ENCODE measurements at places on chromosomes 5 and 9. TPM values are rescaled to one million over a fixed set of nuclear protein-coding genes. Genes with fewer than 3 reads are reported as not detected.
A peak's percentile ranks its signal among the peaks of the same experiment; 100 is the strongest.

The HAVCR2 gene
- total RNA-seq: 9.6 TPM

The GABRG2 gene
- total RNA-seq: not detected

The PCDHB14 gene
- 9.4 TPM for total RNA-seq

The LCN12 gene
- 10.0 TPM for total RNA-seq

The CTSV gene
- total RNA-seq: 2.5 TPM

The NEUROG1 gene
- not detected for total RNA-seq

The AHRR gene
- 3.5 TPM for total RNA-seq

The MAMDC4 gene
- total RNA-seq: 38.6 TPM

The FGF1 gene
- 0.98 TPM for total RNA-seq

DNA sequence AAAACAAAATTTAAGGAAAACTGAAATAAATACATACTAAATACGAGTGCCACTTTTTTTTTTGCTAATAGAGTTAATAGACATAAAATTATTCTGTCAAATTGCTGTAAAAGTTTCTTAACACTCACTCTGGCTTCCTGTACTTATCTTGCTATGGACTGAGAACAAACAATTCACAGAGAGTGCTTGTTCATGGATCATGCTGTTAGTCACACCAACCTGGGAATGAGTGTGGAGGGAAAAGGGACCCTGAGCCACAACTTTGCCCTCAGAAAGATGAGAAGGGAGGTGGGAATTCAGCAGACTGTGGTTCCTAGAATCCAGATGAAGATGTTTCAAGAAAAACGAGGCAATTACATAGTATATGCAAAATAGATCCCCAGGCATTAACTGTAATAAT is 246.9 kb downstream of the FBXL7 start:
- DNase-seq: no peak

- no peak for DNase-seq
These were observed 78.0 kb downstream of the PTPRD start for GRCh38 chr9:10534850-10535249.

DNA sequence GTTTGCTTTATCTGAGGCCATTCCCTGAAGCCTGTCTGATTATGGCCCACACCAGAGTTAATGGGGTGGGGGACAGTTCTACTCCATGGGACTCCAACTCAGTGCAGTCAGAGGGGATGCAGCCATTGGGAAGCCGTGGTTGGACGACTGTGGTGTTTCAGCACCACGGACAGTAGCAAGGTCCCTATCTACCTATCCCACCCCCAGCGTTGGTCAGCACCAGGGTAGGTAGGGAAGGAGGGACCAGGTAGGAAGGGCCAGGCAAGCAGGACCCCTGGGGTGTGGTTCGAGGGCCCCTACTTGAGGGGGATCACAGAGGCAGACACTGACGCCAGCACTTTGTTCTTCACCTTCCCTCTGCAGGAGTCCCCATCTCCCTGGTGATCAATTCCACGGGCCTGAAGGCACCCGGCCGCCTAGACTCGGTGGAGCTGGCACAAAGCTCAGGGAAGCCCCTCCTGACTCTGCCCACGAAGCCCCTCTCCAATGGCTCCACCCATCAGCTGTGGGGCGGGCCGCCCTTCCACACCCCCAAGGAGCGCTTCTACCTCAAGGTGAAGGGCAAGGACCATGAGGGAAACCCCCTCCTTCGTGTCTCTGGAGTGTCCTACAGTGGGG is 33.2 kb downstream of the HMCN2 start:
- no peak for DNase-seq

- no peak for DNase-seq
These were observed 59.2 kb downstream of the FOXI1 start for GRCh38 chr5:170164921-170165320.

DNA sequence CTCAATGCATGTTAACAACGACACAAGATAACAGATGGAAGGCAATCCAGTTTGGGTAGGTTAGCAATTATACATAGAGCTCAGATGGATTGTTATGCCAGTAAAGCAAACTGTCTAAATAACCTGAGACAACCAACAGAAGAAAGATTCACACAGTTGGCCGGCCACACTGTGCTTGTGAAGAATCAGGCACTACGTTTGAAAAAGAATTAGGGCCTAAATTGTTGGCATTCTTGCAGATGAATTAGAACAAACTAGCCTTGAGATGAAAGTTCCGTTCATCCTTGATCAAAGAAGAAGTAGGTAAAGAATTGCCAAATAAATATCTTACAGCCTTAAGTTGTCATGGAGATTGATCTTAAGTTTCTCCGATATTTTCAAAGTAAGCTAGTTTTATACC is 210.6 kb downstream of the CDH18 start:
- no peak for DNase-seq

GRCh38 chr9:20119566-20119965 is 330.7 kb upstream of the SLC24A2 start:
- no peak for DNase-seq

GRCh38 chr5:177306674-177307543 is 3.3 kb downstream of the PRELID1 start:
- no peak for DNase-seq

DNA sequence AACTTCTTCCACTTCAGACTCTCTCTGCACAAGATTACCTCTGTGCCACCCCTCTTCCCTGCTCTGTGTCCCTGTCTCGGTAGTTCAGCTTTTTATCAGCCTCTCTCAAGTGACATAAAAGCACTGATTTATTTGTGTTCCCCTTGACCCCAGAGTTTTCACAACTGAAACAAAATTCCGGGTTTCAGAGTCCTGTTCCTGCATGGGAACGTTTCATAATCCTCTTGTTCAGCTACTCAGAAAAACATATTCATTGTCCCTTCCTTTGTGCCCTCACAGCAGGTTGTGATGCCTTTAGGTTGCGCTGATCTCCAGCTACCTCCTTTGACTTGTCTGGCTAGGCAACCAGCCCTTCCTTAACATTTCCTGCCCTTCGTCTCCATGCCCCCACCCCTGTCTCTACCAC is 13.7 kb upstream of the ITGA1 start:
- DNase-seq: no peak

GRCh38 chr5:90549729-90550275 is 8.8 kb upstream of the ADGRV1 start:
- DNase-seq: no peak

DNA sequence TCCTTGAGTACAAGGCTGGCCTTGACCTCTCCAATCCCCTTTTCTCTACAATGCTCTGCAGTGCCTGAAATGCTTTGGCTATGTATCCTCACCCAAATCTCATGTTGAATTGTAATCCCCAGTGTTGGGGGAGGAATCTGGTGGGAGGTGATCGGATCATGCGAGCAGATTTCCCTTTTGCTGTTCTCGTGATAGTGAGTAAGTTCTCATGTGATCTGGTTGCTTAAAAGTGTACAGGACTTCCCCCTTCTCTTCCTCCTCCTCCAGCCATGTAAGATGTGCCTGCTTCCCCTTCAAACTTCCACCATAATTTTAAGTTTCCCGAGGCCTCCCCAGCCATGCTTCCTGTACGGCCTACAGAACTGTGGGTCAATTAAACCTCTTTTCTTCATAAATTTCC is 28.5 kb upstream of the AKNA start:
- no peak for DNase-seq

GRCh38 chr9:131385296-131385695 is 8.6 kb upstream of the PRRC2B start:
- no peak for DNase-seq

- DNase-seq: no peak
These were observed 32.5 kb downstream of the SH3TC2 start for GRCh38 chr5:149030392-149030791.

GRCh38 chr9:137647096-137647714 is 28.4 kb downstream of the EHMT1 start:
- no peak for DNase-seq

- no peak for DNase-seq
These were observed 121.8 kb downstream of the CAAP1 start for GRCh38 chr9:26770821-26771220.

DNA sequence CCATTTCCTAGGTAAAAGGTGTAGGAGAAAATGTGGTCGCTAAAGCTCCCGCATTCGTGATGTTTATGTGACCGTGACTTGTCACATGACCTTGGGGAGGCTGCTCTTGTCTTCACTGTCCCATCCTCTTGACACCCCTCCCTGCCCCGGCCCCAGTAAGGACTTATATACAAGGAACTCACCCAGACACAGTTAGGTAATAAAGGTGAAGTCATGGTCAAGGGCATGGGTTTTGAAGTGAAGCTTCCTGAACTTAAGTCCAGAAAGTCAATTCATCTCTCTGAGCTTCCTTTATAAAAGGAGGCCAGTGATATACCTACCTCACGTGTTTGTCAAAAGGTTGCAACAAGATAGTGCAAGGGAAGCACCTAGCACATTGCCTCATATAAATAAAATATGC is 17.6 kb downstream of the FGF1 start:
- no peak for DNase-seq

DNA sequence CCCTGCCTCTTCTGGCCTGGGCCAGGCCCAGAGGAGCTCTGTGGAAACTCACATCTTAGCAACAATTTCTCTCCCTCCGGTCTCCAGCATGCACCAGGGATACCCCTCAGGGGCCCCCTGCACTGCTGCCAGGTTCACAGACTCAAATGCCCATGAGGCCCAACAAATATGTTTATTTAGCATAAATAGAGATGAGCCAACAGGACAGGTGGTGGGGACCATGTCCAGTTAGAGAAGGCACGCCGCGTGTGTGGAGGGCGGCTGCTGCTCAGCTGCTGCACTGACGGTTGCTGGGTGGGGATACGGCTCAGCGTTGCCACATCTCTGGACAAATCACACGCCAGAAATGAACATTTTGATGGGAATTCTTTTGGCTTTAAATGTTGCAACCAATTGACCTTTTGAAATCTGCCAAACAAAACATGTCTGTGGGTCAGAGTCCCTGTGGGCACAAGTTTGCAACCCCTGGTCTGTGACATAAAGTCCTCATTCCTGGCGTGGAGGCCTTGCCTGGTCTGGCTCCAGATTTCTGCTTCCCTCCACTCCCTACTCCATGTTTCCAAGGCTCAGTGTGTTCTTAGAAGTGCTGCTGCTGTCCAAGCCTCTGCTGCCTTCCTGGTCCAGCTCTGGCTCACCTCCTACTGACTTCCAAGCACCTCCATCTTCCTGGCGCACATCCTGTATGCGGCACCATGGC is 88.9 kb downstream of the AMBP start:
- no peak for DNase-seq

GRCh38 chr5:93673316-93673954 is 68.0 kb downstream of the POU5F2 start:
- no peak for DNase-seq

GRCh38 chr9:137907776-137908175 is 30.2 kb downstream of the CACNA1B start:
- no peak for DNase-seq

GRCh38 chr9:6428940-6429889 is 16.2 kb downstream of the UHRF2 start:
- DNase-seq: no peak

DNA sequence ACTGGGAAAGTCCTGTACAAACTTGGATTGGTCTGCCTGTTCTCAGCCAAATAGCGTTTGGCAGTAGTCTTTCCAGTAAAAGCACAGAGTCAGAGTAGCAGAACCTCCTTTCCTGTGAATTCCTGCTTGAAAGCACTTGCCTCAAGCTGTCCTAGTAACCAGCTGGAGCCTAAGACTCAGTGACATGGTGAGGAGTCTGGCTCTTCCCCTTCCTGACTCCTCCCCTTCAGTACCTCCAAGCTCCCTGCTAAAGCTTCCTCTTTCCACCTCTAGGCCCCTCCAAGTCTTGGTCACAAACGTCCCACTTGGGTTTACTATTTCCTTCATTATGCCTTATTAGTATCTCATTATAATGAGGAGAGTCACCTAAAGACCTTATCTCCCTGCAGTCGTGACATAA is 21.4 kb upstream of the FAM81B start:
- DNase-seq: no peak

- DNase-seq: no peak
These were observed 104.8 kb downstream of the PBX3 start for GRCh38 chr9:125851979-125852378.

- DNase-seq: peak; percentile 81
These were observed 52.8 kb upstream of the LRRTM2 start for GRCh38 chr5:138927979-138928378.

- peak; percentile 42 for DNase-seq
These were observed 135.6 kb upstream of the PPP1R26 start for GRCh38 chr9:135343837-135344522.

- DNase-seq: no peak
These were observed 11.3 kb upstream of the ANKH start for GRCh38 chr5:14882658-14883580.
